ENCODE measurements at places on chromosomes 5 and 9.

DNA sequence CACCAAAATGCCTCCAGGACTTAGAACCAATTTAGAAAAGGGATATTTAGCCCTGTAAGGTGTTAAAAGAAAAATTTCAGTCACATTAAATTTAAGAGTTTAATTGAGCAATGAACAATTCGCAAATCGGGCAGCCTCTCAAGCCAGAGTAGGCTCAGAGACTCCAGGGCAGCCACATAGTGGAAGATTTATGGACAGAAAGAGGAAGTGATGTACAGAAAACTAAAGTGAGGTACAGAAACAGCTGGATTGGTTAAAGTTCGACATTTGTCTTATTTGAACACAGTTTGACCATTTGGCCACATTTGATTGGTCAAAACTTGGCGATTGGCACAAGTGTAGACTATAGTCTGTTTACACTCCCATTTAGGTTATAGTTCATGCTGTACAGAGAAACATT, 525.9 kb upstream of the ZNF608 start:
- DNase-seq, result no peak

DNA sequence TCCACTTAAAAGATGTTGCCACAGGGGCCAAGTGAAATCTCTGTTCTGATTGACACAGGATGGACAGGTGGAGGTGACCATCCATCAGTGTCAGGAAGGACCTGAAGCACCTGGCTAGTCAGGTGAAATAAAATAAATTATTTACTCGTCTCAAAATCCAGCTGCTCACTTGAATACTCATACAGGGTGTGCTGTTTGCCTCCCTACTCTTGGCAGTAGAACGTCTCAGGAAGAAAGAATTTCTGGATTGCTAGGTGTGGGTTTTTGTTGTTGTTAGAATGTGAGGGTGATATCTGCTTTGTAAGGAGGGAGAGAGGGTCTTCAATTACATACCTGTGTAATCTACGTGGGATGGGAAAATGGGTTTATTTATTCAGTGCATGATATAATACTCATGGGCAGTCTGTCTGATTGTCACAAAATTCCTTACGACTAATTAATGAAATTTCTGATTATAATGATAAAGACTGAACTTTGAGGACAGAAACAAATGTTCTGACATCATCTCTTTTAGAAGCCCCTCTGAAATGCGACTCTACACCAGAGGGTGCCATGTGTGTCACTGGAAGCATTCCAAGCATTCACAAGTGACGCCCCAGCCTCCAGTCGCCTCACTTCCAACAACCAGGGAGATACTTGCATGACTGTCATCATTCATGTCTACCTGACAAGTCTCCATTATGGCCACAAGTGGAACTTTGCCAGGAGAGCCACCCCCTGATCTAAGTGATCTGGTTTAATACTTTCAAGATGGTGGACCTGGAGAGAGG, 218.4 kb downstream of the GAPVD1 start:
- no peak for DNase-seq

GRCh38 chr9:20683351-20684034, 566 bp upstream of the FOCAD start:
- peak; percentile 6 for DNase-seq

DNA sequence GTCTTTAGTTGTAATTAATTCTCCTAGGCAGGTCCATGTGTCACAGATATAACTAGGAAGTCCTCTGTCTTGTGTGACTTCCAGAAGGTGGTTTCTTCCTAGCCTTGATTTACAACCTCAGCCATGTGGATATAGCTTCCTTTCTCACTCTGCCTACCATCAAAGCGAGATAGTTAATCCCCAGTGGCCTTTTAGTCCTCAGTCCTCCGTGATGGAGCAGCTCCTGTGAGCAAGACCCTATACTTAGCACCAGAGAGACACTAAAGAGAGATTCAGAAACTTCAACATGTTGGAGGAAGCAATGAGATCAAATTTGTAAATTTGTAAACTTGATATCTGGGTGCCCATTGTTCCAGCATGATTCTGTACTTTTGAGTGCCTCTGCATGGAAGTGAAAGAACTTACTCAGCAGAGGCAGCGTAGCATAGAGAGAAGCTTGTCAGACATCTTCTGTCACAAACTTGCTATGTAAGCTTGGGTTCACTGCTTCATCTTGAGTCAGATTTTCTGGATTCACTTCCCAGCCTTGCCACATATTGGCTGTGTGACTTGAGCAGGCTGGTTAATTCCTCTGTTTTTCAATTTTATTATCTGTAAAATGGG, 170.2 kb upstream of the NR3C1 start:
- DNase-seq, result no peak

DNA sequence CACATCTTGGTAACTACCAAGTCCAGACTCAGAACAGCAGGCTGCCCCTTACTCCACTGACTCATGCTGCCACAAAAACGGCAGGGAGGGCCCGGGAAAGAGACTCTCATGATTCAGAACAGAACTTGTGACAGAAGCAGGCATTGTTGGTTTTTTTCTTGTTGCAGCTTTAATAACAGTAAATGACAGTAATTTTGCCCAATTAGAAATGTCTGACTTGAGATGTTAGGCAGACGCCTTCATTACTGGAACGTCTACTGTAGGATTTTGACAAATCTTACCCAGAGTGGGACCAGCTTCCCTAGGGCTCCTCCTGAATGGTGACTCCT, 77.9 kb downstream of the SEMA5A start:
- DNase-seq, result no peak

DNA sequence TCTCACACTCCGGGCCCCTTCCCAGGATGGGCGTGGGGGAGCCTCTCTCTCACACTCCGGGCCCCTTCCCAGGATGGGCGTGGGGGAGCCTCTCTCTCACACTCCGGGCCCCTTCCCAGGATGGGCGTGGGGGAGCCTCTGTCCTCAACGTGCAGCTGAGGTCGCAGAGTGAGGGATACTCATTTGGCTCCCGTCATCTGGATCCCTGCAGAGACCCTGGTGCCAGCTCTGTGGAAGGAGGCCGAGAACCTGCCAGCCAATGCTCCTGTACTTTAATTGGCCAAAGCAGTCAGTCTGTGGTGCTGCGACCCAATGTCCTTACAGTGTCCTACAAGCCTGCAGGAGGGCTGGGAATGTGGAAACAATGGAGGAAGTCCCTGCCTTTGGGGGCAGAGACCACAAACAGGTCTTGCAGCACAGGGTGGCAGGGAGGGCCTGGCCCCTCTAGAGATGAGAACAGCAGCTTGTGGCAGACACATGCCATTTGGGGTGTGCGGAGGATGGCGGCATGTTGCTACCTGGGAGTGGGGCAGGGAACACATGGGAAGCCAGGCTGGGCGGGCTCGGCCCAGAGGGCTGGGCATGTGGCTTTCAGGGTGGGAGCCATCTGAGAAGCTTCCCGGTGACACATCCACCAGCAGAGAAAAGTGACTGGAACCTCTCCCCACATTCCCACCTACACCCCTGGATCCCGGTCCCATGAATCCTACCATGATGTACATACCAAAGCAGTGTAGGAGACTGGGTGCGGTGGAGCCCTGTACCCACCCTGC, 13.6 kb upstream of the MRNIP start:
- no peak for DNase-seq

DNA sequence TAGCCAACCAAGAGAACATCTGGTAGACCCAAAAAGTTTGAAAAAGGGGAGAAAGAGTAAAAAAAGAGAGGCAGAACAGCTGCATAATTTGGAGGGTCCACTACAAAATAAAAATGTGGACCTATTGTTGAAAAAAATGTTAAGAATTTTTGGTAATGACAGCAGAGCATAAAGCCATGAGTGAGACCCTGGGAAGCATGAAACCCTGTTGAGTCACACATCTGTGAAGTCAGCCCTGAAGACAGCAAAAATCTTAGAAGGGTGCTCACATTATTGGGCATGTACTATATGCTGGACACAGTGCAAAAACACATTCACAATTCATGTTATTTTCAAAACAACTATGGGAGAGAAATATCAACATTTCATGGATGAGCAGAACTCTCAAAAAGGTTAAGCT, 56.4 kb upstream of the LIFR start:
- DNase-seq, result no peak
